ENCODE measurements at places on chromosomes 4 and X.

- no peak for DNase-seq
Measured at GRCh38 chr4:152209772-152210493, 326.0 kb downstream of the FBXW7 start.

- no peak for DNase-seq
Measured at GRCh38 chrX:152988536-152989291, 5.2 kb downstream of the PNMA5 start.

- no peak for DNase-seq
Measured at GRCh38 chrX:2385224-2385623, 115.6 kb downstream of the DHRSX start.

DNA sequence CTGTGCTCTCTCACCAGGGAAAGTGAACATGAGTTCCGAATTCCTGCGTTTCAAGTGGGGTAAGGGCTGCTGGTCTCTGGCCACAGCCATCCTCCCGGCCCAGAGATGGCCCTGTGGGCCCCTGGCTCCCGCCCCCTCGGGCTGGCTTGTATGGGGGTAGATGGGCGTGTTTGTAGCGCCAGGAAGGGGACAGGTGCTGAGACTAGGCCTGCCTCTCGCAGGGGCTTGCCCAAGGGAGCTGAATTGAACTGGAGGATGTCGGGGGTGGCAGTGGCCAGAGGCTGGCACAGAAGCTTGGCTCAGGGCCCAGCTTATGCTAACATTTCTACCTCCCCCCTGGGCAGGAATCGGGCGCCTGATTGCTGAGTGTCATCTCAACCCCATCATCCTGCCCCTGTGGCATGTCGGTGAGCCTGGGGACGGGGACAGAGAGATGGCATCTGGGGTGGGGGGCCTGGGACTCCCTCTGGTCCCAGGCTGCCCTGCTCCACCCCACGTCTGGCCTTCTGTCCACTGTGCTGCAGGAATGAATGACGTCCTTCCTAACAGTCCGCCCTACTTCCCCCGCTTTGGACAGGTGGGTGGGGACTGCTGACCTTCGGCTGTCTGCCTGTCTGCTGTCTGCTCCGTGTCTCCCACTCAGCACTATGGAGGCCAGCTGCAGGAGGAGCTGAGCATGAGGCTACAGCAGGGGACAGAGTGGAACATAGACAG, 8.5 kb downstream of the TAFAZZIN start:
- DNase-seq = no peak

GRCh38 chr4:172947594-172947993, 221.0 kb upstream of the GALNT7 start:
- DNase-seq = no peak

DNA sequence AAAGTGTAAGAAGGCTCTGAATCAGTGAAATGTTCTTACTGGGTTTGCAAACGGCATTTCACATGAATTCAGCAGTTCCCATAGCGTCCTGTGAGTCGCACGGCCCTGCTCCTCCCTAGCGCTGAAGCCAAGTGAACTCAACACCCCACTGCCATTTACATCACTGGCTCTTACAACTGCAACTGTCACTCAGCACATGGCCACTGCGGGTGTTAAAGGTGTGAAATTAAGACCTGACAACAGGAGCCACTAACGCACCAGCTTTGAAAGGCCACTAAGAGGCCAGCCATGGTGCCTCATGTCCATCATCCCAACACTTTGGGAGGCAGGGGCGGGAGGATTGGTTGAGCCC, 31.7 kb downstream of the RNF212 start:
- DNase-seq = no peak

- no peak for DNase-seq
Measured at GRCh38 chr4:148984951-148985350, 542.7 kb upstream of the NR3C2 start.

- no peak for DNase-seq
Measured at GRCh38 chrX:148290931-148291330, 209.5 kb upstream of the AFF2 start.

All from coronary artery (tissue), 2 donors.